ENCODE measurements at places on chromosomes 6 and 20. TPM values are rescaled to one million over a fixed set of nuclear protein-coding genes. Genes with fewer than 3 reads are reported as not detected.

Gene GCNT2
- total RNA-seq, result 1.5 TPM

Gene SLC52A3
- total RNA-seq, result not detected

Gene WFDC10B
- total RNA-seq, result not detected

Gene MCCD1
- total RNA-seq, result not detected

Gene UQCC2
- total RNA-seq, result 157 TPM

Gene AK9
- total RNA-seq, result 2.8 TPM

Gene TRIM40
- not detected for total RNA-seq

Gene TSHZ2
- 36.0 TPM for total RNA-seq

Gene WASF1
- 1.9 TPM for total RNA-seq

Gene RNF182
- total RNA-seq, result not detected

Gene PROKR2
- total RNA-seq, result not detected

Gene MEI4
- total RNA-seq, result not detected

Gene TMEM74B
- total RNA-seq, result 1.3 TPM

Gene LHFPL5
- total RNA-seq, result not detected

Gene THBD
- not detected for total RNA-seq

Gene PRR18
- total RNA-seq, result 0.17 TPM

Gene B3GAT2
- 0.05 TPM for total RNA-seq

Gene HLA-G
- 0.38 TPM for total RNA-seq

Gene PHF1
- total RNA-seq, result 32.4 TPM

Gene GNRH2
- total RNA-seq, result 17.3 TPM

Gene C20orf144
- 0.26 TPM for total RNA-seq

Gene LGSN
- total RNA-seq, result 0.05 TPM

Gene L3MBTL1
- 6.5 TPM for total RNA-seq

Gene HMGCLL1
- not detected for total RNA-seq

Gene PCIF1
- total RNA-seq, result 29.9 TPM

Gene CDSN
- not detected for total RNA-seq

Gene TMEM170B
- total RNA-seq, result 0.83 TPM

Gene CPXM1
- 2.9 TPM for total RNA-seq

Gene OPRM1
- total RNA-seq, result not detected

Measured in activated CD4-positive, alpha-beta memory T cell treated with anti-CD3 and anti-CD28 coated beads for 36 hours (primary cell).